ENCODE measurements at places on chromosomes 7 and 10.

- no peak for DNase-seq
These were observed 184.3 kb upstream of the CTBP2 start for GRCh38 chr10:125344573-125345171.

GRCh38 chr7:25759748-25760147, 392.2 kb upstream of the NFE2L3 start:
- no peak for DNase-seq

DNA sequence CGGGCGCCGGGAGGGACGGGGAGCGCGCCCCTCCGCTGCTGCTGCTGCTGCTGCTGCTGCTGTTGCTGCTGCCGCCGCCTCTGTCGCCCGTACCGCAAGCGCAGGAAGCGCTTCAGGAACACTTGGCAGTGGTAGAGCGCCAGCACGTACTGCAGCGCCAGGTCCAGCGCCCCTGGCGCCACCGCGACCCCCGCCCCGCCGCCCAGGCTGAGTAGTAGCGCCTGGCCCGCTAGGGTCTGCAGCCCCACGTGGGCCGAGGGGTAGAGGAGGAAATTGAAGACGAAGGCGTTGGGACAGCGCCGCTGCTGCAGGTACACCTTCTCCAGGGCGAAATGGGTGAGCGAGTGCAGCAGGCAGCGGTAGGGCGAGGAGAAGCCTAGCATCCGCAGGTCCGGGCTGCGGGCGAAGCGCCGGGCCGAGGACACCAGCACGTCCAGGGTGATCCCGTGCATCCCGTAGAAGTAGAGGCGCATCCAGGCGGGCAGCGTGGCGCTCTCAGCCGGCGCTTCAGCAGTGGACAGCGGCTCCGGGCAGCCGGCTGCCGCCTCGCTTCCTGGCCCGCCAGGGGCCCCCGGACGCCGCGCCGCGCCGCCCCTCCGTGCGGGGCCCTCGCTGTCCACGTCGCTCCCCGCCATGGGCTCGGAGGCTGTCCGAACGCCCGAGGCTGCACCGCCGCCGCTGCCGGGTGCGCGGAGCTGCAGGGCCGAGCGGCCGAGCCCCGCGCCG, at the start of gene TMEM229A:
TSS of gene TMEM229A (minus strand) at position 699 of the 726 bp plus-strand sequence. CDS start at position 635, 64 bp downstream.
- DNase-seq = peak; percentile 7

- no peak for DNase-seq
These were observed 26.0 kb downstream of the PPP1R3A start for GRCh38 chr7:113892818-113893217.

DNA sequence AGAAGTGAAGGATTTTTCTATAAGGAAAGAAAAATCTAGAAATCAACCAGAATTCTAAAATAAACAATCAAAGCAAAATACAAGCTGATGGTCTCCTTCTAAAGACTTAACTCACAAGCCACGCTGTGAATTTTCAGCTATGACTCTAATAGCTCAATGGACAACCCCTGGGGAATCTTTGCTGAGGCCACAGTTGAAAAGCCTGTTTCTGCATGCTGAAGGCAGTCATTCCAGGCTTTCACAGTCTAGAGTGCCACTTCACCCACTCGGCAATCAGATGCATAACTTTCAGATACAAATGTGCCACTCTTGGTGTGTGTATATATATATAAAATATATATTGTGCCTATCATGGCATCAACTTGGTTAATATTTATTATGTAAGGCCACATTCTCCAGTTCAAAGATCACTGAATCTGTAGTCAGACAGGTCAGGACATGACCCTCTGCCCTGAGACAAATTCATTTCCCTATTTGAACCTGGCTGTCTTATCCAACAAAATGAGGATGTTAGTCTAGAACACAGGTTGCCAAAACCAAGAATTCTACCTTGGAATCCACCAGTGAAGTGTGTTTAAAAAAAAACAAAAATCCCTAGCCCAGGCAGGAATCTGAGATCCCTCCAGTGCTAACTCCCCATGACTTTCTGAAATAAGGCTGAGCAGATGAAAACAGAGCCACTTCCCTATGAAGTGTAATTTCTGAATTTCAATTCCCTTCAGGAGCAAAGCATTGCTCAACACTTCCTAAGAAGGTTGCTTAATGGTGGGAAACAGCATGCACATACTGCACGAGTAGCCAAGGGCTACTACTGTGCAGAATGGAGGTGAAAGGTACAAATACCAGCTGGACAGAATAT, 9.9 kb downstream of the LIPA start:
- DNase-seq = no peak

- no peak for DNase-seq
These were observed 10.7 kb downstream of the NCOA4 start for GRCh38 chr10:46019569-46020343.

- peak; percentile 68 for DNase-seq
These were observed 624 bp upstream of the CEP55 start for GRCh38 chr10:93495654-93496321.

- DNase-seq = no peak
These were observed 5.9 kb downstream of the TNKS2 start for GRCh38 chr10:91804126-91804510.

DNA sequence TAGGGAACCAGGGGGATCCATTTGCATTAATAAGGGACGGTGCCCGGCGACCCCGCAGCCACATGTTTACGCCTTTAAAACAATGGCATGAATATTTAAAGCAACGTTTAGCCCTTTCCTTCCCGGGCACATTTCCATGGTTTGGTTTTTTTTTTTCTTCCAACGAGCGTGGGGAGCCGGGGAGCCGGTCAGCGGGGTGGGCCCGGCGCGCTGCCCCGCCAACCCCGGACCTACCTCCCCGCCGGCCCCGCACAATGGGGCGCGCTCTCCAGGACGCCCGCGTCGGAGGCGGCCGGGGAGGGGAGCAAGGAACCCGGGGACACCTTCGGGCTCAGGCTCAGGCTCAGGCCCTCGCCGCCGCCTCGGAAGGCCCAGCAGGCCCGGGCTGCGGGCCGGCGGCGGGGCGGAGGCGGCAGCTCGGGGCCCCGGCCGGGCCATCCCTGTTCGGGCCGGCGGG, 1.0 kb downstream of the SEPHS1 start:
- DNase-seq = peak; percentile 6

GRCh38 chr10:33773886-33774480, 439.5 kb upstream of the NRP1 start:
- no peak for DNase-seq

DNA sequence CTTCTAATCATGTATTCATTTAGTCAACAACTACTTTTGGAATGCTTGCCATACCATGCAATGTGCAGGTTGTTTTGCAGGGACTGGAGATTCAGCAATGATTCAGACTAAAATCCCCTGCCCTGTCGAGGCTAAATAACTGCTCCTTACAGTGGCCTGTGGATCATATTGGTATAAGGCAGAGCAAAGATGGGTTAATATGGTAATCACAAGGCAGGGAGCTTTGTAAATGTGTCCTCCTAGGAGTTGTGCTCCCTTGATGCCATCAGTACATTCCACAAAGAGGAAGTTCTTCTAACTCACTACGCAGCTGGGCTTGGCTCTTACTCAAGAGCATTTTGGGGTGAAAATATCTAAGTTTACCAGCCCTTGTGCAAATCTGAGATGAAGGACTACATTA, 614 bp upstream of the IFIT2 start:
- peak; percentile 31 for DNase-seq

DNA sequence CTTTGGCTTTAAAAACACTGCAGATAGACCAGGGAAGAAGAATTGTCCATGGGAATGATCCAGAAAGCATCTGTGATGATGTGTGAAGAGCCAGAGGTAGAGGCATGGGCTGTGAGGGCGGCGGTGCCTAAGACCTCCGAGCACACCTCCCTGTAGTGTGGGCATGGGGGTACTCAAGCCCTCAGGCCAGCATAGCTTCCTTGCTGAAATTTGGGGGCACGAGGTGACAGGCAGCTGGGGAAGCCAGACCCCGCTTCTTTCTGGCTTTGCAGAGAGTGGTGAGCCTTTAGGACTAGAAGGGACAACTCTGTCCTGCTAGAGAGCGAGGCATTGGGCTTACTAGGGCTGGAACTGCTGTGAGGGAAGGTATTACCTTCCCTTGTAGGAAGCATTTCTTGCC, 187.7 kb upstream of the SH2B2 start:
- DNase-seq = no peak

GRCh38 chr10:4243651-4244050, 458.6 kb upstream of the KLF6 start:
- peak; percentile 99 for DNase-seq

- no peak for DNase-seq
These were observed 3.4 kb downstream of the HOXA10 start for GRCh38 chr7:27170426-27171324.

- DNase-seq = no peak
These were observed 6.6 kb upstream of the INTS1 start for GRCh38 chr7:1510780-1511154.

DNA sequence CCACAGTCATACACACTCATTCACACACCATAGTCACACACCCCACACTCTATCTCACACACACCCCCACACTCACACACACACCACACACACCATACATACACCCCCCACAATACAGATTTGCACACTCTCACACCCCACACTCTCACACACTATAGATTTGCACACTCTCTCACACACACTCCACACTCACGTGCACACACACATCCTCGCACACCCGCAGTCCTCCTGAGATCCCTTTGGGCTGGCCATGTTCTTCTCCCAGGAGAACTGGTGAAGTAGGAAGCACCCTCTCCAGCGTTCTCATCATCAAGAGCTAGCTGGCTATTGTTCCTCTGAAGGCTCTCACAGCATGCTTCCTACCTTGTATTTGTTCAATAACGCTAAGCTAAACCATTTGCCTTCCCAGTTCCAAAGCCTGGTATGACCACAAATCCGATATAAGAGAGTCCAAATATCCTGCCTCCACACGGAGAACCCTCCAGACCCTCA, 86.2 kb downstream of the HECW1 start:
- peak; percentile 14 for DNase-seq

- DNase-seq = peak; percentile 96
These were observed 32.0 kb downstream of the CUL2 start for GRCh38 chr10:35058134-35058533.

GRCh38 chr7:80078159-80078731, 56.4 kb upstream of the GNAI1 start:
- DNase-seq = peak; percentile 71

- DNase-seq = peak; percentile 62
These were observed 284.7 kb downstream of the HDAC9 start for GRCh38 chr7:18780266-18780665.

All from fibroblast of skin of right biceps (primary cell).